ENCODE measurements at places on chromosomes 7 and 10.

DNA sequence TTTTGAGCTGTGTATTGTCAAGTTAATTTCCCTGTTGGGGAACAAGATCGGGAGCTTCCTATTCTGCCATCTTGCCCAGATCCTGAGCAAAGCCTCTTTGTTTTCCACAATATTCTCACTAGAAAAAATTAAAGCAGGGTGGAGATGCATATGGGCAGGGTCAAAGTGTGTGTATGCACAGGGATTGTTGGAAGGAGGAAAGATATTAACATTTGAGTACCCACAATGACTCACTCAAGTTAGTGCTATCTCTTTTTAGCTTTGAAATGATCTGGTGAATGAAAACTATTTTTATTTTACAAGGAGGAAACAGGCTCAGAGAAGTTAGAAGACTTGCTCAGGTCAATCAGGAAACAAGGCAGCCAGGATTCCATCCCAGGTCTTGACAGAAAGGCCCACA is 6.7 kb upstream of the BTBD16 start:
- DNase-seq = no peak

DNA sequence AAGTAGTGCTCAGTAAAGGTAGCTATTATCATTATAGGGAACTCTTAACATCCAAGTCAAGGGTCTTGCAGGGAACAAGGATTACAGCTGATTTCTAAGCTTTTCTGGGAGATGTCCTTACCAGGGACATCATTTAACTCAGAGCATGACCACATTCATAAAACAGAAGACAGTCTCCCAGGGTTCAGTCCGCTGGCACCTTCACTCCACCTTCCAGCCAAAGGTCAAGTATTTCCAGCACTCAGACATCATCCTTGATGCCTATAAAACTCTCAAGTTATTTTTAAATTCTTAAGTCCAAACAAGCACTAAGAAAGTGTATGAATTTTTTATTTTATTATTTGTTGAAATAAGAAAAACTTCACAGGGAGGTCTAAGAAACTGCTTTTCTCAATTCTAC is 119.7 kb upstream of the KMT2E start:
- no peak for DNase-seq

DNA sequence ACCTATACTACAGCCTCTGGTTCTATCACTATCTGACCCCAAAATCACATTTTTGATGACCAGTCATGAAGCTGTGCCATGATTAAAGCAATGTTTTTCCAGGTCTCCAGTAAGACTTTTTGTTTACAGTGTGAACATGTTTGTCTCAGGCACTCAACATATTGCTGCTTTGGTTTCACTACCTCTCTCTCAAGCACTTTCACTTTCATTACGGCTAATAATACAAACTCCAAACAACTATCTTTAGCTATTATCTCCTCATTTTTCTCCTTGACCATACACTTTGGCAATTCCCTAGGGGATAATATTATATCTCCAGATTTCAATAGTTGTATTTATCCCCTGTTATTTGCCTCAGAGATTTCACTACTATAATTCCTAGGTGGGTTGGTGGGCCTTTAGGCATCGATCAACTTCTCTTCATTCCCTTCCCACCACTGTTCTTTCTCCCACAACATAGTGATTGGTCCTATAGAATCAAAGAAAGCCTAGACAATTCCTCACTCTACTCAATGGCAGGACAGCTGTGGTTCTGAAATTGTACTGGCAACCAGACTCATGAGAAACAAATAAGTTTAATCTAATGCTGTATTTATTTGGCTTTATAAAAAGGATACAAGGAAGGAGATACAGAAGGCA is 261.4 kb upstream of the ZWINT start:
- DNase-seq = no peak

GRCh38 chr7:38060116-38060515 is 117.9 kb upstream of the STARD3NL start:
- no peak for DNase-seq

DNA sequence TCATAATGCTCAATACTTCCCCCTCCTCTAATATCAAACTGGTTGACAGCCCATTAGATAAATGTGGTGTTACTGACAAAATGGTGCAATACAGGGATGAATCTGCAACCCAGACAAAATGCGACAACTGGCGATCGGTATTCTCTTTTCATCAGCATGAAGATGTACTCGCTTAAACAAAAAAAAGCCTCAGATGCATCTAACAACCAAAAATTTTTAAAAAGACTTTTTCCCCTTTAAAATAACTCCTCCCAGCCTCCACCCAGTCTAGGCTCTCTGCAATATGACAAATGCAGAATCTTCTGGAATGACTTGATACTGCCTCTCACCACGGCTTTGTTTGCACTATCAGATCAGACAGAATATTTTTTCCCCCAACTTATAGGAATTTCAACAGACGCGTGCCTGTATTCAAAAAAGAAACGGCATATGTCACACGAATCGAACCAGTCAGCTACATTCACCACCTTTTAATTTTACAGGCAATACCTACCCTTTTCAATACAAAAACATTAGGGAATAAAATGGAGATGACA is 1.2 kb downstream of the YWHAG start:
- DNase-seq = peak; percentile 85

DNA sequence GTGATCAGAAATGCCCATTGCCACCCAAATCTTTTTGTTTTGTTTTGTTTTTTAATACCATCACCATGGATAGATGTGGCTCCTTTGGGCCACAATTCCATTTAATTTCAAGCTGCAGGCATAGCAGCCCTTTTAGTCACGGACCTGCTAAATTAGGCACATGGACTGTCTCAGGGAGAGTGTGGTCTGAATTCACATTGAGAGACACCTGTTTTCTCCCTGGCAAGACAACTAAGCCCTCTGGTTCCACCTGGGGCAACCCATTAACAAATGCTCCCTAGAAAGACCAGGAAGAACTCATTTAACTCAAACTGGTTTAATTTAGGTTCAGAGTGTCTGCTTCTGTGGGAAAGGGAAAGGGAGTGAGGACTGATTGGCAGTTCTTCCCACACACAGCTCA is 88.2 kb upstream of the ANKRD1 start:
- DNase-seq = no peak

DNA sequence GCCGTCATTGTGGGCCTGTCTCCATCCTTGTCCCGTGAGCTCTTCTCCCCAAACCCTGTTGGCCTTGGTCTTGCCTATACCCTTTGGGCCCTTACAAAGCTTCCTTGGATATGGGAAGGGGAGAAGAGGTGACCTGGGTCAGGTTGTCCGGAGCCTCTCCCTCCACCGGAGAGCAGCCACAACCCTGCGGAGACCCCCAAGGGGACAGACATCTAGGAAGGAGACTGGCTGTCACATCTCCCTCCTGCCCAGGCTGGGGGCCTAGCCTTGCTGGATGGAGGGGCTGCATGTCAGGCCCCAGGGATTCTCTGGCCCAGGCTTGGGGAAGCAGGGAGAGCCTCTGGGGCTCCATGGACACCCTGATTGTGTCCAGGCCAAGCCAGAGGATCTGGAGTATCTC is 11.8 kb downstream of the NACAD start:
- DNase-seq = no peak

- no peak for DNase-seq
These were observed 49.4 kb upstream of the LRRN3 start for GRCh38 chr7:111041577-111041976.

DNA sequence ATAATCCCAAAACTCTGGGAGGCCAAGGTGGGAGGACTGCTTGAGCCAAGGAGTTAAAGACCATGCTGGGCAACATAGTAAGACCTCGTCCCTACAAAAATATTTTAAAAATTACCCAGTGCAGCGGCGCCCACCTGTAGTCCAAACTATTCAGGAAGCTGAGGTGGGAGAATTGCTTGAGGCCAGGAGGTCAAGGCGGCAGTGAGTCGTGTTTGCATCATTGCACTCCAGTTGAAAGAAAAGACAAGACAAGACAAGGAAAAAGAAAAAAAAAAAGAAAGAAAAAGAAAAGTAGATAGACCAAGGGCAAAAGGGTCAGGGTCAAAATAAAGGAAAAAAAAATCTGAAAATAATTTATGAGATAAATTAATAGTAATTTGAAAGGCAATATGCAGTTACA is 5.8 kb downstream of the ANXA7 start:
- no peak for DNase-seq

DNA sequence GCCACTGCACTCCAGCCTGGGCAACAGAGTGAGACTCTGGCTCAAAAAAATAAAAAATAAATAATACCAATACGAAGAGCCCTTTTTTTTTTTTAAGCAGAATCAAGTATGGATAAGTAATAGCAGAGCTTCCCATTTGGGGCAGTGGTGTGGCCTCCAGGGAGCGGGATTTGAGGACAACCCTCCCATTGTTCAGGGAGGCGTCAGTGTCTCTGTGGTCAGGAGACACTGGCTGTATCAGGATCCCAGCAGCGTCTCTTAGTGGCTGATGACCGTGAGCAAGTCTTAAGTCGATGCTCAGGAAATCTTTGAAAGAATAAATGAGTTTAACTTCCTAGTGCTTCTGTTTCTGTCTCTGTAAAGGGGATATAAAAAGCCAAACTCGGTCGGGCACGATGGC is 25.2 kb upstream of the SH2B2 start:
- DNase-seq = no peak

DNA sequence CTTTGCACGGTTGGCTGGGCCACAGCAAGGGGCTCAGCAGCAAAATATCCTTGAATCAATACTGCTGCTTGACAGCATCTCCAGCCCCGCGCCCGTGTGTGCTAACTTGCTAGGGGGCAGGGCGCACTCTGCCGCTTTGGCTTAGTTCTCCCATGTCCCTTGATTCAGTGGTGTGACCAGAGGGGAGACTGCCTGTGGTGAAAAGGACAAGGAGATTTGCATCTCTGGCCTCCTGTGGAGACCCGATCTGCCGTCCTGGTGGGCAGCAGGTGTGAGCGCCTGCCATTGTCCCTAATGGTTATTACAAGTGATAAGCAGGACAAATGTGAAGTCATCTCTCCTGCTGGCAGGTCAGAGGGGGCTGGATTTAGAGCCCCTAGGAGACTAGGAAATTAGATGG is 500.2 kb upstream of the GALNT17 start:
- DNase-seq = peak; percentile 79

GRCh38 chr10:116002735-116003134 is 270.3 kb downstream of the GFRA1 start:
- DNase-seq = no peak

DNA sequence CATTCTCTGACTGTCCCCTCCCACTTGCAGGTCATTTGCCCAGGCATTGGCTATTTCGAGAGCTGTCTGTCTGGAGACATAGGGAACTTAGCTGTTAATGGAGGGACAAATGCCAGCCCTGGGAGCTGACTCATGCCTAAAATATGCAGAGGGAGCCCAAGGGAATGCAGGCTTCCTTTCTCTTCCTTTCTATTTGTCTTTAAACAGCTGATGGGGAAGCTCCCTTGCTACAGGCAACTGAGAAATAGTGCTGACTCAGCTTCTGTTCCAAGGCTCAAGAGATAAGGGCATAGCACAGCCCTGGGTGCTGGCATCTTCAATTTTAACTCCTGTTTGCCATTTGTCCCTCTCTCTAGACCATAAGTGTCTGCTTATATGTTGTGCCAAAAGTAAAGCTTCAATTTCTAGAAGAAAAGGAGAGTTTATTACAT is 82.7 kb upstream of the C1GALT1 start:
- DNase-seq = peak; percentile 91

DNA sequence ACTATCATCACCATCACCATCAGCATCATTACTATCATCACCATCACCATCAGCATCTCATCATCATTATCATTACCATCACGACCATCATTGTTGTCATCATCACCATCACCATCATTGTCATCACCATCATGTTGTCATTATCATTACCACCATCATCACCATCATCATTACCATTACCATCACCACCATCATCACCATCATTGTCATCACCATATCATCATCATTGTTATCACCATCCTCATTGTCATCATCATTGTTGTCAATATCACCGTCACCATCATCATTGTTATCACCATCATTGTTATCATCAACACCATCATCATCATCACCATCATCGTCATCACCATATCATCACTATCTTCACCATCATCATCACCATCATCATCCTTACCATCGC is 124.3 kb downstream of the PTPRN2 start:
- DNase-seq = no peak

DNA sequence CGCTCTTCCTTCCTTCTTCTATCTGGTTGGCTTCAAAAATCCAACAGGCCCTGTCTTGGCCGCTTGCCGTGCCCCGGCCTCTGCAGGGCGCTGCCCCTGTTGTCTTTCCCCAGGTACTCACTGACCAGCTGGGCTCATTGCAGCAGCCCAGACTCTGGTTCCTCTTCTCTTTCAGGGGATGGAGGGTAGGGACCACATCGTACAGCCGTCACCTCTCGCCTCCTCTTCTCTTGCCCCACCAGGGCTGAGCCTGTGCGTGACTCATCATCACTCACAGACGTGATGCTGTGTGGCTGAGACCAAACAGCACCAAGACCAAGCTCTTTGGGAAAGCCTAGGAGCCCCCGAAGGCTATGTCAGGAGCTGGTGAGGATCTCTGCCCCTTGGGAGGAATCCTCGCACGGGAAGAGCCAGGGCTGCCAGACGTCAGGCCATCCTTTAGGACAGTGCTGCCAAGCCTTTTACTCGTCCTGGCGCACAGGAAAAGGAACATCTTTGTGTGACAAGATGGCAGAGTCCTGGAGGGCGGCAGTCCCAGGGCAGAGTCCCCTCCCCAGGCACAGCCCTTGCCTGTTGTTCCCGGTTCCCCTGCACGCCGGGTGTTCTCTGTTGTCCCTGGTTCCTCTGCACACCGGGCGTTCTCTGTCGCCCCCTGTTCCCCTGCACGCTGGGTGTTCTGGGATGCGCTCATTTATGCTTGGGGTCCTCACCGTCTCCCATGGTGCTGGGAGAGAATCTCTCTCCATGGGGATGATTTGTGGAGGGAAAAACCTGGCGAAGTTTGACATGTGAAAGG is 188.5 kb upstream of the SHH start:
- DNase-seq = no peak

- no peak for DNase-seq
These were observed 37.6 kb downstream of the PITRM1 start for GRCh38 chr10:3135006-3135405.

DNA sequence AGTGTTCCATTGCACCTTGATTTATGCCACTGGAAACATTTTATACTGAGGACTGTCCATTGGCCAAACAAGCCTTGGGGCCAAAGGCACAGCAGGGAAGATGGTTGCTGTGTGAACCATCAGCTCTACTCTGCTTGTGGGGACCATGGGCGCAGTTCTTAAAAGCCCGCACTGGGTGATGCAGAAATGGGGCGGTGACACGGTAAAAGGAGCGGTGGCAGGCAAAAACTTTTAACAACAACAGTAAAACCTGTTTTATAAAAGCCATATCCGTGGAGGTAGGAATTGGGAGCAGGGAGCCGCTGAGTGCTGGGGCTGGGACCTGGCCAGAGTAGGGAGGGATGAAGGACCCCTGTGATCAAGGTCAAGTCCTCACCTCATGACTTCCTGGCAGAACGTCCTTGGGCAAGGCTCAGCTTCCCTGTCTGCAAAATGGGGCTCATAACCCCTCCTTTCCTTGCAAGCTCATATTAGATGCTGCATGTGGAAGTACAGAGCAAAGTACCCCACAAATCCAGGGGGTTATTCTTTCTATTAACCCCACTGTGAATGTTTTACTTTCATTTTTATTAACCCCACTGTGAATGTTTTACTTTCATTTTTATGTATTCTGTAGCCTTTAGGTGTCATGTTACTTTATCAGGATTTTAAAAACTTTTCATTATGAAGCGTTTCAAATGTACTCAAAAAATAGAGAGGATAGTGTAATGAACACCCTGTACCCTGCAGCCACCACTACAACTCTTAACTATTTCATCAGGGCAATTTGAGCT is 78.3 kb downstream of the GRK5 start:
- DNase-seq = no peak
